ENCODE measurements at places on chromosomes 4 and X.

GRCh38 chrX:103376979-103377324 lies 614 bp downstream of the BEX3 start:
- no peak for DNase-seq

- no peak for DNase-seq
Observed at GRCh38 chr4:123585111-123585510, 188.5 kb downstream of the SPRY1 start.

- no peak for DNase-seq
Observed at GRCh38 chr4:87502580-87503238, 26.5 kb downstream of the SPARCL1 start.

- no peak for DNase-seq
Observed at GRCh38 chr4:58590722-58591121, 1480.5 kb upstream of the IGFBP7 start.

- DNase-seq = no peak
Observed at GRCh38 chr4:183548306-183548705, 43.4 kb downstream of the ING2 start.

DNA sequence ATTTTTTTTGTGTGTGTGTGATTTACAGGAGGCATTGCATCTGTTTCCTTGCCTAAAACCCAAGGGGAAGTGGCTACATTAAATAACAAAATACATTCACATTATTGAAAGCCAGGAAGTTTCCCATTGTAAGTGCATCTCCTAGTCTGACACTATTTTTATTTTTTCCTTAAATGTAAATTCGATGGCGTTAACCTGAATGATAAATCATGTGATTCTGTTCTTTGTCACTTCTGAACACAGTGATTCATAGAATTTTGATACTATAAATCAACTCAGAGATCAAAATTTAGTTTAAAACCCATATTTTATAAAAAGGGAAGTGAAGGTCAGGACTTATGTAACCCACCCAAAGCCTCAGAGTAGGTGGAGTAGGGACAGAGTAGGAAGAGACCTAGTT lies 258.1 kb downstream of the GABRG1 start:
- DNase-seq = no peak

- no peak for DNase-seq
Observed at GRCh38 chr4:184596617-184597185, 52.5 kb downstream of the CASP3 start.

GRCh38 chrX:19040373-19040772 lies 56.5 kb upstream of the PHKA2 start:
- DNase-seq = no peak

GRCh38 chrX:37846558-37846933 lies 825 bp downstream of the DYNLT3 start:
- no peak for DNase-seq

DNA sequence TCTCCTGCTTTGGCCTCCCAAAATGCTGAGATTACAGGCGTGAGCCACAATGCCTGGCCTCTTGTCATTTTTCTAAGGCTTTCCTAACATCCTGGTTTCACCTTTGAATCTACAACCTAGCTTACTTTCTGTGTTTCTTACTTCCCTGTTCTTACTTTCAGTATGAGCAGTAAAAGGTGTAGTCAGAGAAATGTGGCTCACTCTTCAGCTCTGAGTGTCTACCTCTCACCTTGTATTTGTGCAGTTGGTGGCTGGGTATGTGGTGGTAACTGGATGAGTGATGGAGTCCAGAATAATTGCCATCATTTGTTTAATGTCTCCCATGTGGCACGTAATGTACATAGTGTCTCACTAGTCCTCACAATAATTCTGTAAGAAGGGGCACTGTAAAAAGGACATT lies 19.1 kb upstream of the CXCL11 start:
- DNase-seq = no peak

DNA sequence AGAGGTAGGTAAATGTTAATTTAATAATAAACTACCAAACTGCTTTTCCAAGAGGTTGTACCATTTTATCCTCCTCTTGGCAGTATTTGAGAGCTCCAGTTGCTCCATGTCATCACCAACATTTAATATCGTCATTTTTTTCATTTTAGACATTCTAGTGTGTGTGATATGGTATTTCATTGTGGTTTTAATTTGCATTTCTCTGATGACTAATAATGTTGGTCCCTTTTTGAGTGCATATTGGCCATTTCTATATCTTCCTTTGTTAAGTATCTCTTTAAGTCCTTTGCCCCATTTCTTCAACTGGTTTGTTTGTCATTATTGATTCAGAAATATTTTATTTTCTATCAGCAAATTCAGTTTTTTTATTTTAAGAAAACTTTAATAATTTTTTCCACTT lies 88.8 kb downstream of the MAPK10 start:
- no peak for DNase-seq

DNA sequence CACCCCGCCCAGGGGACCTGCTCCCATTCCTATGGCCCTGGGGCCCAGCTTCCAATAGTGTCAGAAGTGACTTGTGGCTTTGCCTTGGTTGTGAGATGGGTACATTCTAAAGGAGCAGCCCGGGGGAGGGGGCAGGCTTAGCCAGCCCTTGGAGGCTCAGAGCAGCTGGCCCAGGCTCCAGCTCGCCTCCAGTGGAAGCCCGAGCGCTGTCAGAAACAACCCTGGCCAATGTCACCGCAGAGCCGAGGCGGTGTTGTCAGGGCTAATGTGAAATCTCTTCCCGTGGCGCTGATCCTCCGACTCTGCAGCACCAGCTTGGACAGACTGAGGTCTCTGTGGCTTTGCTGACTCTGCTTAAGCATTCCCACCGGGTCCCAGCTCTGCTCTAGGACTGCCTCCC lies 29.2 kb upstream of the ZNF81 start:
- DNase-seq = no peak

GRCh38 chr4:42150653-42151567 lies 1.5 kb downstream of the BEND4 start:
- DNase-seq = no peak

DNA sequence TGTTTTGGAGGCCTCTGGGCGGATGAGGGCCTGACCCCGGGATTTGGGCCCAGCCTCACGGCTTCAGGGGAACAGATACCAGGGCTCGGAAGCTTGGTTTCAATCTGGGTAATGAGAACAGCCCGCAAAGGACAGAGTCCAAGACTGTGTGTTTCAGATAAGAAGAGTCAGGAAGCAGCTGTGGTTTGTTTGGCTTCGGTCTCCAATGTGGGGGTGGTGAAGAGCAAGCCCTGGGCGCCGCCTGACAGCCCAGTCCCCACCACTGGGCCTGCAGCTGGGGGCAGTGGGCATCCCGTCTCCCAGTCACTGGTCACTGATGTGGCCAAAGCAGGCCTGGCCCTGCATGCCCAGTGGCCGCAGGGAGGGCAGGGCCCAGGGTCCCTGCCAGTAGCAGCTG lies 9.1 kb downstream of the WFS1 start:
- DNase-seq = no peak

All from CD4-positive, alpha-beta T cell treated with Interleukin-15 for 1 hour (primary cell).